ENCODE measurements at places on chromosomes 1 and 21.

DNA sequence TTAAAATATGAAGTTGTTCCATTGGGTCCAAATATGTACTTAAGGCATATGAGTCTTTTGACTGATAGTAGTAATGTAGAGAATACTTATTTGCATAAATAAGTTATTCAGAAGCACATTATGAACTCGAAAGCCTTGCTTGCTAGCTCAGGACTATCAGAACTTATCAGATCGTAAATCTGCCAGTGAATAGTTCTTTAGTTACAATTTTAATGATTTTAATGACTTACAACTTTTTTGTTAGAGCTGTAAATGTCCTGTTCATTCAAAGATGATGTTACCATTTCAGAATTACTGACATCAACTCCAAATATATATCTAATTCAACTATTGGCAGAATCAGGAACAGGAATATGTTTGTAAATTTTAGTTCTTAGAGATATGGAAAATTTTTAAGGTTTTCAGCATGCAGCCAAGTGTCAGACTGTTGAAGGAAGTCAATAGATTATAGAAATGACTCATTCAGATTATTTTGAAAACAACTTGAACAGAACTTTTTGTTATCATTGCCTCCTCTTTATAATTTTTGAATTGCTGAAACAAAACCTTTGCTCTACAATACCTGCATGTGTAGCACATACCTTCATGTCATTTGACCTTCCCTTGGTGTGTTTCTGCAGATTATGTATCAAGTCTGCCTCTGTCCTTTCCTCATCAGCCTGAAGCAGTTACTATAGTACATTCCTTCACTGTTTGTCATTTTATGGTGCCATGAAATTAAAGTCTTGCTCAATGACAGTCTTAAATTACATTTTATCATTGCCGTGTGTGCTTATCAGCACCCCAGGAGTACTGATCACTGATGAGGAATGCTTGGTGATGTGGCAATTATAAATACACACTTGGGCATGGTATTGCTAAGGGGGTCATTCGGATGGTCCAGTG, 44.9 kb downstream of the LRRC8D start:
- DNase-seq = no peak

GRCh38 chr21:26043891-26044290, 126.7 kb downstream of the APP start:
- DNase-seq = no peak

- no peak for DNase-seq
Measured at GRCh38 chr1:20165522-20165951, 20.4 kb upstream of the UBXN10 start.

DNA sequence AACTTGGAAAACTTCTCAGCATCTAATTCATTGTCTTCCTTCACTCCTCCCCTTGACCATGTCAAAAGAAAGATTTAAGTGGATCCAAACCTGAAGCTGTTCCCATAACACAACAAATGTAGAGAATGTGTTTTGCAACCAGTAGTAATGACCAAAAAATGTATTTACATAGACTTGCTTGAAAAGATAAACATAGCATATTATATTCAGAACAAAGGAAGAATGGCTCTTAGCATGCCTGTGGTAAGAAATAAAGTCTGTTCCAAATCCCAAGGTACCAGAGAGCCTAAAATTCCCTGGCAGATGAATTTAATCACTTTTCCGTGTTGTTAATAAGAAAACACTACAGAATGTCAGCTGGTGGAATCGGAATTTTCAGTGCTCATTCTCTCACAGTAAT, 36.8 kb downstream of the FMO3 start:
- DNase-seq = no peak

GRCh38 chr21:15095326-15095725, 30.5 kb upstream of the NRIP1 start:
- DNase-seq = no peak

- DNase-seq = no peak
Measured at GRCh38 chr1:197994907-197995407, 77.8 kb downstream of the LHX9 start.

DNA sequence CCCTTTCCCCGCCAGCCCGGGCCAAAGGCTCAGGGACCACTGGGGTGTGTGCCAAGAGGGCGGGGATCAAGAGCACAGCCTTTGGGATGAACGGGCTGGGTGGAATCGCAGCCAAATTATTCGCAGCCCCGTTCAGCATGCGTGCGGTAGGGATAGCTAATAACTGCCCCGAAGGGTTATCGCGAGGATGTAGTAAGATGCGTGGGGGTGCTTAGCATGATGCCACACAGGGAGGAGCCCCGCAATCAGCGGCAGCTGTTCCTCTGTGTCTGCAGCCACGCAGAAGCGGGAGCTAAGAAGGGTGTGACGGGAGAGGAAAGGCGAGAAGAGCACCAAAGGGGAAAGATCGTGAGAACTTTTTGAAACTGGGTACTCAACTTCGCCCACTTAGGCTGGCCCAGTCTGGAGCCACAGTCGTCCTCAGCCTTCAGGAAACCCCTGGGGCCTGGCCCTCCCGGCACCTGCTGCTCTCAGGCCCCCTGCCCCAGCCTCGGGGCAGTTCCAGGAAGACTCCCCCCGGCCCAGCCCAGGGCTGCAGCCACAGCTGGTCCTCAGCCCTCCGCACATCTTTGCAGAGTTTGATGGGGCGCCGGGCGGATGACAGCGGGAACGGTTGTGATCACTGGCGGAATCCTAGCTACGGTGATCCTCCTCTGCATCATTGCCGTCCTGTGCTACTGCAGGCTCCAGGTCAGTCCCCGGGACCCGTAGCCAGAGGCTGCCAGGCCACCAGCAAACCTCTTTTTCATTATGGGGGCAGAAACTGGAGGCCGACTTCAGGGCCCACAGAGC, 64.9 kb downstream of the TOR1AIP2 start:
- DNase-seq = no peak

GRCh38 chr1:24575905-24576587, 20.2 kb downstream of the NCMAP start:
- DNase-seq = no peak

- no peak for DNase-seq
Measured at GRCh38 chr1:192382758-192383157, 66.0 kb downstream of the RGS21 start.

- no peak for DNase-seq
Measured at GRCh38 chr1:170375082-170375723, 156.8 kb upstream of the GORAB start.

DNA sequence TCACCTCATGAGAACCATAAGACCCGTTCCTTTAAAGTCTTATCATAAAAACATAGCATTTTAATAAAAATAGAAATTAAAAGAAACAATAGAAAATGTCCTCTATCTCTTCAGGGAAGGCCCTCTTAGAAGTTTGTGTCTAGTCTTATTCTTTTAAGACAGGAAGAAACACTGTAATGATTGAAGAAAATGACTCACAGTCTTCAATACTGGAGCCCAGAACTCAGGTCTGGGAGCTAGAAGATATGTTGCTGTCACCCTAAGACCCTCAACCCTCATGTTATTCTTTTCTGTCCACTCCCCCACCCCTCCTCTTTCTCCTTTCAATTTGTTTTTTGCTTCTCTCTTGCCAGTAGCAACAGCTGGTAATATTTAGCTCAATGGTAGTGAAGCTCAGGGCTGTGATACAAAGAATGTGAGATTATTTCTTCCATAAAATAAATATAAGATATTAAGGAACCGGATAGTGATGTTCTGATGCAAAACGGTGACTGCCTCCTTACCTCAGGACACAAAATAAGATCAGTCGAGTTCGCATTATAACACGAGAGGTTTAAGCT, 12.0 kb downstream of the DUSP10 start:
- DNase-seq = no peak

- no peak for DNase-seq
Measured at GRCh38 chr1:189775343-189775742, 702.3 kb downstream of the BRINP3 start.

- DNase-seq = peak; percentile 50
Measured at GRCh38 chr21:29892379-29892778, 47.4 kb downstream of the GRIK1 start.

GRCh38 chr1:194512957-194513356, 1326.5 kb upstream of the B3GALT2 start:
- no peak for DNase-seq

GRCh38 chr1:43552813-43553212, 22.1 kb downstream of the PTPRF start:
- no peak for DNase-seq

GRCh38 chr1:110393286-110393685, 2.5 kb upstream of the SLC16A4 start:
- no peak for DNase-seq

Data from NCI-H1436 treated with DMSO at 0.1 percent for 48 hours (cell line).